NCI-H1417 treated with DMSO at 0.1 percent for 48 hours (cell line): ENCODE measurements at places on chromosomes 16 and 17.

DNA sequence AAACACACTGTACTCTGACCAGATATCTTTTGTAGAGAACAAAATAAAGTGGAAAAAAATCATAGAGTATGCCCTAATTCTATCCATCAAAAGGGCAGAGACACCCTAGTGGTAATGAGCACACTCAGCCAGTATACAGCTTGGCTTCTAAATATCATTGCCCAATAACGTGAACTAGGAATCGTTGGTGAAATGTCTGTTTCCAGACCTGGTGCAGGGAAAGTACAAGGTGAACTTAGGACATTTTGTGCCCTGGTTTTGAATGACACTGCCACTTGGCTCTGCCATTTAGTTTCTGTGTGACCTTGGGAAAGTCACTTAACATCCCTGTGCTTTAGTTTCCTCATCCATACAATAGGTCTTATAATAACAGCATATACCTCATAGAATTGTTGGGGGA is 13.7 kb downstream of the AMFR start:
- DNase-seq, result no peak

DNA sequence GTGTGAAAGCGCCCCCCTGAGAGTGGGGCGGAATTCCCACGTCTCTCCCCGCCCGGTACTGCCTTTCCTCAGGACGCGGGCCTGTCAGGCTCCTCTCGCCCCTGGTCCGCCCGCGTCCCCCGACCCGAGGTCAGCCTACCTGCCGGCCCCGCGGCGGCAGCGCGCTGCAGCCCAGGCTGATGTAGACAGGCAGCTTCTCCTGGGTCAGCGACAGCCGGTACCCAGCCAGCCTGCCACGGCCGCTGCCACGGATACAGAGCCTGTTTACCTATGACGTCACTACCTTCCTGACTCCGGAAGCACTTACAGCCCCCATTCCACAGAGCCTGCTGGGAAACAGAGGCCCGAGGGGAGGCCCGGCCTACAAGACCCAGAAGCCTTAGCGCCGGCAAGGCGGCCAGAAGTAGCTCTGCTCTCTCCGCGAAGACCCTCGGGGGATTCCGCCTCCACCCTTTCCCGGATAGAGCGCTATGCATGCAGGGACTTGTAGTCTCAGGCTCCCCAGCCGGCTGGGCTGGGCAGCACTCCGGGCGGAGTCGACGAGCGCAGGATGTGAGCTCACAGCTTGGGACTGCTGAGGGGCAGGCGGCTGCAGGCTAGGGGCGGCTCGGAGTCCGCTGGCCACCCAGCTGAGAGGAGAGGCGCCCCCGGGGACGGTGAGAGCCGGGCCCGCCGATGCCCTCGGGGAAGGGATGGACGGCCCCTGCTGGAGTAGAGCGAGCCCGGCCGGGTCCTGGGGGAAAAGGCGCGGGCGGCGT is at the start of the genes IFT20 and TNFAIP1:
TSS of gene IFT20 (minus strand) at position 272 of the 758 bp plus-strand sequence. CDS start 3,487 bp downstream, outside the sequence.
TSS of gene TNFAIP1 (plus strand) at position 561 of the 758 bp plus-strand sequence. CDS start 3,761 bp downstream, outside the sequence.
- peak; percentile 97 for DNase-seq

DNA sequence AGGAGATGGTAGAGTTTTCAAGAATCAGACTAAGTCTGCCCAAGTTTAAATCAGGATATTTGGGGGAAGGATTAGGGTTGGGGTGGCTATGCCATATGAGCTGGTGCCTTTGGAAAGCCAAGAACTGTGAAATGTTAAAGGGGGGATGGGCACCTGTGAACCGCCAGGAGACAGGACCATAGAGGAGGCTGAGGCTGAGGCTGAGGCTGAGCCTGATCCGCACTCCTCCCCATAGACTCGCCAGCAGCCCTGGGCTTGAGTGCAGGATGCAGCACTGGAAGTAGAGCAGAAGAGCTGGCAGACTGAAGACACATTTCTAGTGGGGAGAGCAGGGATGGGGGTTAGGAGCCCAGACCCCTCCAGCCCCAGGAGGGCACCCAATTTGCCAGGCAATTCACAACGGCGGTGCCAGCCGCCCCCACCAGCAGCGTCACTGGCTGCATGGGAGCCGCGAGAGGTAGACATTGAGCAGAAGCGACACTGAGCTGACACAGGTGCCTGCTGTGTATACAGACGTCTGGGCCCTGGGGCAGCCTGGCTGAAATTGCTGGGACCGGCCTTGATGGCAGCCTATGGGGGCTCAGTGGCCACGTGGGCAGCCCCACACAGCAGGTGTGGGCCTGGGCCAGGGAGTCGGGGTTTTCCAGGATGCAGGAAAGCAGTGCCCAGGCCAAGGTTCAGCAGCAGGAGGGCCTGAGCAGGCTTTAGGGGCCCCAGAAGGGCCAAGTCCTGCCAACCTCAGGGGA is 9.2 kb downstream of the PIMREG start:
- DNase-seq, result no peak

- no peak for DNase-seq
Measured at GRCh38 chr17:49612726-49613125, 37.1 kb downstream of the NXPH3 start.

GRCh38 chr17:773467-774312 is 8.4 kb downstream of the GLOD4 start:
- no peak for DNase-seq

- no peak for DNase-seq
Measured at GRCh38 chr16:76926042-76926441, 264.9 kb upstream of the MON1B start.

- DNase-seq, result peak; percentile 23
Measured at GRCh38 chr16:30921748-30922419, 1.5 kb upstream of the FBXL19 start.

DNA sequence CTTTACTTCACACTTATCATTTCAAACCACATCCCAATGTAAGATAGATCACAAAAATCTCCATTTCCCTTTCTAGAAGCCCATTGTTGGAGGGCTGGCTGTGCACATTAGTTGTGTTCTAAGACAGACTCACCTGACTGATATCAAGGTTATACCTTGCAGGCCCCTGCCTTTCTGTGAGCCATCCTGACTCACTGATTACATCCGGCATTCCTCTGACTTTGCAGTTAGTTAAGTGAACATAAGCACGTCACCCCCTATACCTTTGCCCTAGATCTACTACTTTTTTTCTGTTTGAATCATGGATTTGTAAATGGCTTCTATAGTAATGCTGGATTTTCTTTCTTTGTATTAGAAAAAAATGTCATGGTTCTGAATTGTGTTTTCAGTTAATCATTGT is 78.3 kb downstream of the TANGO6 start:
- no peak for DNase-seq

DNA sequence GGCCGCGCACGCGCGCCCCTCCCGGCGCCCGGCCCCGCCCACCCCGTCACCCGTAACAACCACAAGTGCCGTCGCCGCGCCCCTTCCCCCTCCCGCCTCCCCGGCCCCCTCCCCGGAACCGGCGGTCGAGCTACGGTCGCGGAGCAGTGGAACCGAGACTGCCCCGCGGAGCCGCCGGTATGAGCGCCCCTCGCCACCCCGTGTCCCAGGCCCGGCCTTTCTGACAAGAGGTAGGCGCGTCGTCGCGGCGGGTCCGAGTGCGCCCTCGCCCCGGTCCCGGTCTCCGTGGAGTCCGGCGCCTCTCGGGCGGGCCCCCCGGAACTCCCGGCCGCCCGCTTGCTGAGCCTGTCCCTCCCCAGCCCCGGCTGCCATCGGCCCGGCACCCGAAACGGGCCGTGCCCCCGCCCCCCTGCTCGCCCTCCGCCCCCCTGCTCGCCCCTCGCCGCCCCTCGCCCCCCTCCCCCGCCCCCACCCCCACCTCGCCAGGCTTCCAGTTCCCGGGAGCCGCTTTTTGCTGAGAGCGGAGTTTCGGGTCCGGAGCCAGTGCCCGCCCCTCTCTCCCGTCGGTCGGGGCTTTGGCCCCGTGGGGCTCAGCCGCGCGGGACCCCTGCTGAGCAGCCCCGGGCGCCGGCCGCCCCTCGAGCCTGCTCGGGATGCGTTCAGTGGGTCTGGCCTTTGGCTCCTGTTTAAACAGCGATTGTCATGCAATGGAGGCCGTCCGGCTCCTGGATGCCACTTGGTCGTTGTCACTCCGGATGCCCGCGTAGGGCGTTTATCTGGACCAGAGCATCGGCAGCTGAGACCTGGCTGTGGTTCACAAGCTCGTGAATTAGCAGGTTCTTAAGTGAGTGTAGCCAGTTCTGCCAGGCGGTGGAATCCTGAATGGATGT is at the start of gene SEC14L1:
TSS of gene SEC14L1 (plus strand) at position 92 of the 890 bp plus-strand sequence. CDS start 2,628 bp downstream, outside the sequence.
- DNase-seq, result no peak

GRCh38 chr17:3447625-3448024 is 14.0 kb upstream of the OR1E2 start:
- DNase-seq, result no peak

GRCh38 chr16:8872071-8872470 is 3.3 kb upstream of the CARHSP1 start:
- DNase-seq, result no peak

GRCh38 chr16:73399486-73399885 is 351.6 kb upstream of the ZFHX3 start:
- DNase-seq, result no peak

DNA sequence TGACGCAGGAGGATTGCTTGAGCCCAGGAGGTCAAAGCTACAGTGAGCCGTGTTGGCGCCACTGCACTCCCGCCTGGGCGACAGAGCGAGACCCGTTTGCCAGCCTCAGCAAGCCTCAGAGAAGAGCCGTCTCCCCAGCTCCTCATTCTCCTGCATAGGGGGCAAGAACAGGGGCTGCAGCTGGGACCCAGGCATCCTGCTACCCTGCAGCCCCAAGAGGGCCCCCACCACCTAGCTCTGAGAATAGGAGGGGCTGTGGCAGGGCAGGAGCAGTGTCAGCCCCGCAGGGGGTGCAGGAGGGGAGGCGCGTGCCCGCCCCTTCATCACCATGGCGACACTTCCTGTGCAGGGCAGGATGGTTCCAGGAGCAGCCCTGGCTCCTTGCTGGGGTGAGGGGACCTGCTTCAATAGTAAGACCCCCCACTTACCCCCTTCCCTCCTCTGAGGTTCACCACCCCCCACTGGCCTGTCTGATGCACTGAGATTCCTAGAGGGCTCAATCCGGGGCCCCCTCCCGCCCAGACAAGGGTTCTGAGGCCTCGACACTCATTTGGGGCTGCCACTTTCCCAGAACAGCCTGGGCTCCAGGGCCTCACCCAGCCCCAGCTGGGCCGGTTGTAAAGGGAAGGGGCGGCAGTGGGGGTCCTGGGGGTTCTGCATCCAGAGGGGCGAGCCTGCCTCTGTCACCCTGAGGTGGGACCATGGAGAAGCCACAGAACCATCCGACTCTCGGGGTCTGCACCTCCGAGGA is 20.2 kb downstream of the VASN start:
- no peak for DNase-seq

DNA sequence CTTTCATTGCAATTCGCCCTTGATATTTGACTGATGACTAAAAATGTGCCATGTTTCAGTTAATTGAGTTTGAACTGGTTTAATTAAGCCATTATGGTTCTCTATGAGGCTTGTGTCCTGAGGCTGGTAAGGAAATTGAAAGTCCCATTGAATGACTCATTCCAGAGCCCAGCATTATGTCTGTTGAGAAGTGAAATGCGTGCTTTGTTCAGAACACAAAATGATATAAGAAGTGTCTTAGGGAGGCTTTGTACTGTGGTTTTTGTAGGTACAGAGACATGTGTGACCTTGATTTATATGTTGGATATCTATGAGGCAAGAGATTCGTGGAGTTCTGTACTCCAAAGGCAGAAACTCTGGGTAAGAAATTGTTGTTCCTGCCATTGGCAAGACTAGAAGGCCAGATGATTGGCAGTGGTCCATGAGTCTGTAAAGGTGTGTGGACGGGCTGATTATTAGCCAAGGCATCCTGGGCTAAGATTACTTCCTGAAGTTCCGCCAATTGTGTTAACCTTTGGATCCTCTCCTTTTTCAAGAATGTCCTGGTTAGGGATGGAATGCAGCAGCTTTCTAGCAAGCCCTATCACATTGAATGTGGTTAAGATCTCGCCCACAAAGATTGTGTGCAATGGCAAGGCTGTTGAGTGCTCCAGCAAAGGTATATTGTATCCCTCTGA is 103.7 kb downstream of the NPIPB5 start:
- no peak for DNase-seq

DNA sequence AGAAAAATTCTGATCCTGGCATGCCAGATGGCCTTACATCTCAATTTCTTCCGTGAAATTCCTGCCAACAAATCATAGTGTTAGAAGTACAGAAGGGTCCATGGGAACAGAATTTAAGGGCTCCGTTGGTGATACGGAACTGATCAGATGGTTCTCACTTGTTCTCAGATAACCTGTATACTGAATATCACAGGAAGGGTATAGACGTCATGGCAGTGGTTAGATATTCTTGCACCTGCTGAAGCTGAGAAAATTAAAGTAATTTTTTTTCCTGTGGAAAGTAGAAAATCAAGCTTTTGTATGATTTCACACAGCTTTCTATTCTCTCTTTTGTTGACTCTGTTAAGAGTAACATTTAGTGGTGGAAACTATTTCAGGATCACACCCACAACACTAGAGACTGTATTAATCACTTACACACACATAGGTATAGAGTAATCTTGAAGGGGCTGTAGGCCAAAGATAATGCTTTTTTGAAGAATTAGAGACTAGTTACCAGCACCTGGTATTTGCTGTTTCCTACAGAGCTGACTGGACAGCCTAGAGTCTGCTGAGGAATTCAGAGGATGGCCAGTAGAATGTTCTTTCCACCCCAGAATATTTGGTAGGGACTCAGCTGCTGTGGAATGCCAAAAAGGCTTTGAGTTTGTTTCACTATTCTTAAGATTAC is 7.5 kb downstream of the TENT4B start:
- DNase-seq, result no peak

- no peak for DNase-seq
Measured at GRCh38 chr17:6868582-6868981, 37.1 kb upstream of the TEKT1 start.

GRCh38 chr17:21303441-21304065 is 19.0 kb downstream of the MAP2K3 start:
- no peak for DNase-seq

DNA sequence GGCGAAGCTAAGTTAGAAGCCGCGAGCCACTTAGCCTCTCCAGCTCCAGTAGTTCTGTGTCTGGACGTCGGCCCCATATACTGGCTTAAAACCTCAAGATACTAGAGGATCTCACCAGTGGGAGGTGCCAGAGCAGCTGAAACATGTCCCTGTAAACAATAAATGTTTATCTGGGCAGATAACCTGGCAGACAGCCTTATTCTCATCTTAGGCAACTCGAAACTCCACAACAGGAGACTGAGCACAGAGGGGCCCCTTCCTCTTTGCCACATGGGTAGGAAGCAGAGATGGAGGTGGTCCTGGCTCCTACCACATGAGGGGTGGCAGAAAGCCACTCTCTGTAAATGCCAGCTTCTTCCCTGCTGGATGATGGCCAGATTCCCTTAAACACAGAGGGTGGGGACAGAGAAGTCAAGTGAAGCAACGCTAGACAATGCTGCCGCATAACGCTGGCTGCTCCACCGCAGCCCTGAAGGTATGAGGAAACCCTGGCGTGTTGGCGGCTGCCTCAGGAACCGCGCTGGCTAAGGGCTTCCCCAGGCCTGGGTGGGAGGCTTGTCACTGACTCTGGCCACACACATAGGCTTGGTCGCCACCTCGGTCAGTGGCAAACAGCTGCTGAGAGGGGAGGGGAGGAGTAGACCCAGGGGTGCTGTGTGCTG is 67.9 kb downstream of the HIC1 start:
- DNase-seq, result no peak

GRCh38 chr17:67689534-67690177 is 28.1 kb upstream of the NOL11 start:
- peak; percentile 3 for DNase-seq

- DNase-seq, result no peak
Measured at GRCh38 chr17:32784113-32784512, 92.8 kb downstream of the MYO1D start.

GRCh38 chr17:73823684-73824083 is 179.4 kb upstream of the SDK2 start:
- no peak for DNase-seq

- DNase-seq, result no peak
Measured at GRCh38 chr16:88473666-88474534, 20.8 kb downstream of the ZFPM1 start.

- DNase-seq, result no peak
Measured at GRCh38 chr17:35167666-35168065, 20.0 kb downstream of the UNC45B start.

- DNase-seq, result no peak
Measured at GRCh38 chr16:89764711-89765201, 43.4 kb downstream of the ZNF276 start.
